MM.1S (cell line): ENCODE measurements at places on chromosomes 13 and 19.

- DNase-seq, result no peak
Observed at GRCh38 chr13:59342400-59342799, 821.3 kb downstream of the DIAPH3 start.

GRCh38 chr13:105817498-105817897, 718.0 kb downstream of the EFNB2 start:
- no peak for DNase-seq

DNA sequence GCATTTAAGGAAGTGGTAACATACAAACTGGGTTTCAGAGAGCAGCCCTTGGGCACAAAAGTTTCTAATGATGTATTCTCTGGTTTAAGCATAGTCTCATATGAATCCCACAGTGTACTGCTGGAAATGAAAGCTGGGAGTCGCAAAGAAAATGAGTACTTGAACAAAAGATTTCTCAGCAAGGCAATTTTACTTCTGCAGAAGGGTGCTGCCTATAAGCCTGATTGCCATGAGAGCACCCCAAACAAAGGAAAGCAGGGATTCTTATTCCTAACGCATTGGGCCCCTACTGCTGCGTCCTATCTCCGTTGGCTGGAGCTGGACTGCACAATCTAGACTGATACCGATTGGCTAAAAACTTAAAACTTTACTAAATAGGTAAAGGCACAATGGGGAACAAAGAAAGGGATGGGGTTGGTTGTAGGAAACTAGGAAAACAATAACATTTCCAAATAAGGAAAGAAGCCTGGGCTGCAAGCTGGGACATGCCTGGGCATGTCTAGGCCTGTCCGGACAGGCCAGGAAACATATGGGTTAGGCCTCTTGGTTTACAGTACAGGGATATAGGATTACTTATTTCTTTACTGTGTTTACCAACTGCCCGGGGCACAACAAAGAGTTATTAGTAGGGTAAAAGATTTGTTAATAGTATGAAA, 27.4 kb upstream of the VN1R4 start:
- DNase-seq, result no peak

- peak; percentile 72 for DNase-seq
Observed at GRCh38 chr19:39843919-39844793, 2.0 kb downstream of the FBL start.

GRCh38 chr13:110328573-110328972, 21.5 kb downstream of the COL4A2 start:
- DNase-seq, result no peak

DNA sequence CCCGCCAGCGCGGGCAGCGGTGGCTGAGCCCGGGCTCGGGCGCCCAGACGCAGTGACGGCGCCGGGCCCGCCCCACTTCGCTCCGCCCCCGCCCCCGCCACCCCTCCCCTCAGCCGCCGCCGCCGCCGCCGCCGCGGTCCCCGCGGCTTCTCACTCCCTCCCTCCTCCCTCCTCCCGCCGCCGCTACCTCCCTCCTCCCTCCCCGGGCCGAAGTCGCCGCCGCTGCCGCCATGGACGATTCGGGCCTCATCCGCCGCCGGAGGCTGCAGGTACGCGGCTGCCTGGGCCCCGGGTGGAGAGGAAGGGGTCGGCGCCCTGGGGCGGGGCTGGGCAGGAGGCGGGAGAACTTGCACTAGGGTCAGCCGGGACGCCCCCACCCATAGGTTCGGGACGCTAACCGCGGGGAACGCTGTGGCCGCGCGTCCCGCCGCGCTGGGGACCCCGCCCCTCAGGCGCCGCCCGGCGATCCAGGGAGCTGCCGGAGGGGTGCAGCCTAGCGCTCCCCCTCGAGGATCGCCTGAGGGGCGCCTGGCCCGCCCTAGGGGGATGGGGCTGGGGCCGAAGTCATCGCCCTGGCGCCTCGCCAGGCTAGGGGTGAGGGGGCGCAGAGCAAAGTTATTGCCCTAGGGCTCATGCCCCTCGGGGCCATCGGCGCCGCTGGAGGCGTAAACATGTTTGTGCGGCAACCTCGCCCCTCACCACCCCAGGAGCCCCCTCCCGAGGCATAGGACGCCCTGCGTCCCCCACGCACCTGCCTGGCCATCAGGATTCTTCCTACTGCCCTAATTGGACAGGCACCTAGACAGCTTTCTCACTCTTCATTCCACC, 427 bp downstream of the RTBDN start:
- DNase-seq, result peak; percentile 24
